ENCODE measurements at places on chromosomes 4 and X.
A peak's percentile ranks its signal among the peaks of the same experiment; 100 is the strongest.

DNA sequence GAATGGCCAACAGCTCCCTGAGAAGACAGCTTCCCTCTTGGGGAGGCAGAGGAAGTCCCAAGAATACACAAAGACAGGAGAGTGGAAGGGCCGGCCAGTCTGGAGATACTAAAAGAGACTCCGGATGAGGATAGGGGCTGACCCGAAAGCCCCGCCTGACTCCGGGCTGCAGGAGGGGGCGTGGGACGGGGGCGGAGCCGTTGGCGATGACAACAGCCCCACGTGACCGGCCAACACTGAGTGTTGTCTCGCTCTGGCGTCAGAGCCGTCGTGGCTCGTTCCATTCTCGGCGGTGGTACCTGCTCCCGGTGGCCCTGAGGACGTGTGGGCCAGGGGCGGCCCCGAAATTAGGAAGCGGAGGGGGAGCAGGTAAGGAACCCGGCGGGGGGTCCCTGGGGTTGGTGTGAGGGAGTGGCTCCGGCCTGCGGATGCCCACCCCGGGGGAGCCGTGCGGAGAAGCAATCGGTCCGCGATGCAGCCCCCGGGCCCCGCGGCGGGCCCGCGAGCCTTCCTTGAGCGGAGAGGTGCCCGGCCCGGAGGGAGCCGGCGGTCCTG lies at the start of gene BEX4:
TSS of gene BEX4 (plus strand) at position 239 of the 555 bp plus-strand sequence. CDS start 1,046 bp downstream, outside the sequence.
- peak; percentile 75 for DNase-seq

- DNase-seq = peak; percentile 58
These were observed 31.4 kb downstream of the TBC1D1 start for GRCh38 chr4:37922328-37922727.

GRCh38 chr4:125642645-125643044 lies 327.9 kb downstream of the FAT4 start:
- no peak for DNase-seq

DNA sequence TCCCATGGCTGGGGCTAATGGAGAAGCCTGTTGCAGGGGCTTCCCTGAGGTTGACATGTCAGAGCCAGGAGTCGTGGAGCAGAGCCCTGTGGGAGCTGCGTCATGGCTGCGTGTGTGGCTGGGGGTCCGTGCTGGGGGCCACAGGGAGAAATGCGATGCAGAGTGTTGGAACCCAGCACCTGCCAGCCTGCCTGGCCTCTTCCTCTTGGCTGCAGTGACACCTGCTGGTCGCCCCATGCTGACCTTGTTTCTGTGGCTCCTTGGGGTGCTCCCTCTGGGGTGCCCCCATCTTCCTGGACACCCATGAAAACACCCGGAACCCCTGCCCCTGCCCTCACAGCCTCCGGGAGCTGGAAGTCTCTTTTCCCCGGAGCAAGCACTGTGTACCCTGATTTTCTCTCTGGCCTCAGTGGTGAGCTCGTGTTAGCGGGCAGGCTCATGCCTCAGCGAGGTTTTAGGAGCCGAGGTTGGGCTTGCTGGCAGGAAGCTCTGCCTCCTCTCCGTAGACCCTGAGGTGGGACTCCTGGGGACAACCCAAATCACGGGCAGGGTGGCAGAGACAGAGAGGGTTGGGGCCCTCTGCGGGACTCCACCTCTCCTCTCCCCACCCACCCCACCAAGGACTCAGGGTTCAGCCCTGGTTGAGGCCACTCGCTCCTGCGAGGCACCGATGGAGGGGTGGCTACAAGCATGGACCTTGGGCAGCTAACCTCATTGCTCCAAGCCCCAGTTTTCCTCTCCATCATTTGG lies 103.7 kb downstream of the SORCS2 start:
- DNase-seq = no peak

DNA sequence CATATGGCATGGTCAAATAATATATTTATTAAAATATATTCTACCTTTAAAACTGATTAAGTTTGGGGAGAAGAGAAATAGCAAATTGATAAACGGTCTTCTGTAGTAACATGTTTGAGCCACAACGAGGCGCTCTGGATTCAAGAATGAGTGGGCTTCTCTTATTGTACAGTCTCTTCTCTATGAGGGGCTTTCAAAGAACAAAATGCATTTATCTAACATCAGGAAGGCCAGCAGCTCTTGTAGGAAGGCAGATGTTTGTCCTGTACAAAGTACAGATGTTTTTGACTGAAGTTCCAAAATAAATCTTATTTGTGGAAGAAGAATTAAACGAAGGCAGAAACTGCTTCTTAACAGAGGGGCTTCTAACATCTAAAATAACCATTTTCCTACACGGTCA lies 153.6 kb downstream of the RASL11B start:
- DNase-seq = no peak
